ENCODE measurements at places on chromosomes 1 and 21. TPM values are rescaled to one million over a fixed set of nuclear protein-coding genes. Genes with fewer than 3 reads are reported as not detected.

Gene AZIN2
- 2.8 TPM for total RNA-seq

GRCh38 chr1:58738876-58739275, 39.0 kb upstream of the MYSM1 start:
- DNase-seq: no peak

Gene MTARC2
- total RNA-seq: 16.9 TPM

GRCh38 chr1:76576876-76577524, 290.3 kb upstream of the ST6GALNAC5 start:
- DNase-seq: no peak

DNA sequence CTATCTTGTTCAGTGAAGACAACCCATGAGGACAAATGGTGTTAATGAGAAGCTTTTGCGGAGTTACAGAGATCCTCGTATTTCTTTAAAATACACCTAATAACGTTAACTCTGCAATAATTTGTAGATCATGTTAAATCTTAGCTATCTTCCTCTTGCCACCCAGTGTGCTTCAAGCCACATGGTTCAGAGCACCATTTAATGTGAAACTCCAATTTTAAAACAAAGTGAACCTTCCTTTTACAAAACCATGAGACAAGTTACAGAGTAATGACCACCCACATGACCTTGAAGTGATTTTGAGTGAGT, 1.7 kb upstream of the KCNE2 start:
- no peak for DNase-seq

DNA sequence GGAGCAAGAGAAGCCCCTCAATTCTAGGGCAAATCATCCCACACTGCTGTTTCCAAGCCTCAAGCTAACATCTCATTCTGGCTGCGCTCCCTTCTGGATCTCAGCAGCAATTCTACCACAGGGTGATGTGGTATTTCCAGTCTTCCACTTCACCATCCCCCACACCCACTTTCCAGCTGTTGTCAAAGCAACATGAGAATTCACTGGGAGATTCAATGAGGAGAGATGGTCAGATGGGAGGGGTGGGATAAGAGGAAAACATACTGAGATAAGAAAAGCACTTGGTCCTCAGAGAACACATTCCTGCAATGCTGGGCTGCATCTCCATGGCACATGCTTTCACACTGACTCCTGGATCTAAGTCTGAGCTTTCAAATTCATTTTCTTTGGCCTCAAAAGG, 47.3 kb upstream of the LRRC52 start:
- no peak for DNase-seq

Gene ANGPTL1
- 18.9 TPM for total RNA-seq

DNA sequence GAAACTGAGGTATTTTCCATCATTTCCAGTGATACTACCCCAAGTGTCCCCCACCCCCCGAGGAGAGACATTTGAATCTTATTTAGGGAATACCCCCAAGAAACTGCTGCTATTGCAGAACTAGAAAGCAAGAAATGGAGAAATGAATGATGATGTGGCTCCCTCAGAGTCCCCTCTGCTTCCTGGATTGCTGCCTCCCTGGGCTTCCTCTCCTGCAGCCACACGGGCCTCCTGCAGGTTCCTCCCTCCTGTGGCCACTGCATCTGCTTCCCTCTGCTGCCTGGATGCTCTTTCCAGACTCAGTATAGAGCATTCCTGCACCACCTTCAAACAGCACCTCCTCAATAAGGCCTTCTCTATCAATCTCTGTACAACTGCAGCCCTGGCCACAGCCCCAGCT, 69.3 kb downstream of the SLC25A24 start:
- no peak for DNase-seq

Gene PRKAA2
- 5.5 TPM for total RNA-seq

DNA sequence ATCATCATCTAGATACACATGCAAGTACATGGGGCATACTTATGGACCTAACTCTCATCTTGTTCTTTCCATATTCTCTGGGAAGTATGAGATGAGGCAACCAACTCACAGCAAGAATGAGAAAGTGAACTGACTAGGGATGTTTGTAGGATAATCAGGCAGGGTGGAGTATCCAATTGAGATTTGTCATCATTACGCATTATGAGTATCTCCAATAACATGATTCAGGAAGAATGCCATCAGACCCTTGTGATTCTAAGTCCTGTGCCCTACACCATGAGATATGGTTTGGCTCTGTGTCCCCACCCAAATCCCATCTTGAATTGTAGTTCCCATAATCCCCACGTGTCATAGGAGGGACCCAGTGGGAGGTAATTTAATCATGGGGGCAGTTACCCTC, 154.0 kb downstream of the SLC30A10 start:
- no peak for DNase-seq

- DNase-seq: no peak
Observed at GRCh38 chr1:15522551-15522950, 1.5 kb downstream of the CASP9 start.

Gene TSPAN2
- 4.2 TPM for total RNA-seq

DNA sequence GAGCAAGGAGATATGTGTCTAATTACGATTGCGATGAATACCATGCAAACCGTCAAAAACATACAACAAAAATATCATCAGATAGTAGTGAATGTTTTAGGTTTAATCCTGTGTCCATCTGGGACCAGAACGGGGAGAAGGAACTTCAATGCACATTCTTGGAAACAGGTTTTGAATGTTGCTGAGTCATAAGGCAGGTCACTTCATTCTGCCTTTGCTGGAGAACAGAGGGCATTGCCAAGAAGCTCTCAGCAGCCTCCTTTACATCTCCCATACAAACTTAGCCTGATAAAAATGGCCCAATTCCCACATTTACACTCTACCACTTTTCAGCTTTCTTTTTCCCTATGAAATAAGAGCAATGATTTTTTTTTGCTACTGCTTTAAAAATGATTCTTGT, 78.0 kb upstream of the KCNJ6 start:
- DNase-seq: no peak

DNA sequence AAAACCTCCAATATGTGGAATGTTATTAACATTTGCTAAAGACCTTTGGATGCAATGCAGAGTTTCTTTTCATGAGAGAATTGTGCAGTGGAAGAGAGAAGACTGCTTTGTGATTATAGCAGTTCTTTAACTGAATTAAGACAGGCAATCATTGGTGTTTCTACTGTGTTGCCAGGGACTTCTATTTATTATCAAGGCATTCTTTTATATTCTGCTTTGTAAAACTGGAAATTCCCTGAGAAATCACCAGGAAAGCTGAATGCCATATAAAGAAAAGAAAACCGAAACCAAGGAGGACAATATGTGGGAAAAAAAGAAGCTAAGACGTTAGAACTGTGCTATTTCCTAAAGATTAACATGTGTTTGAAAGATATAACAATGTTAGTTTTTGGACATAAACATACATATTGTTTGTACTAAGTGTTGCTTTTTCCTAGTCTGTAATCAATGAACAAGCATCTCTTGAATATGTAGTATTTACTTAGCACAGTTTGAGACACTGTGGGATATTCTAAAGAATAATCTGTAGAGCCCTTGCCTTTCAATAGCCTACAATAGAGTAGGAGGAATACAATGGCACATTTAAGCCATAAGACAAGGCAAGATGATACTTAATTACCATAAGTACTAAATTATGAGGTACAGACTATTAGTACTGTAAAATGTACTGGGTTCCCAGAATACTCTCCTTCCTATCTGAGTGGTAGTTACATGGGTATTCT, 47.1 kb downstream of the EXTL2 start:
- no peak for DNase-seq

GRCh38 chr1:59345221-59345620, 48.3 kb downstream of the FGGY start:
- DNase-seq: no peak

Gene ERRFI1
- total RNA-seq: 7.7 TPM

- no peak for DNase-seq
Observed at GRCh38 chr1:228151180-228151925, 1.6 kb downstream of the GJC2 start.

Gene LHX4
- total RNA-seq: not detected

GRCh38 chr21:33219954-33220353, 9.8 kb upstream of the IFNAR2 start:
- DNase-seq: no peak

- DNase-seq: no peak
Observed at GRCh38 chr1:174965362-174966007, 34.3 kb upstream of the CACYBP start.

GRCh38 chr1:214532070-214532469, 19.3 kb downstream of the PTPN14 start:
- no peak for DNase-seq

DNA sequence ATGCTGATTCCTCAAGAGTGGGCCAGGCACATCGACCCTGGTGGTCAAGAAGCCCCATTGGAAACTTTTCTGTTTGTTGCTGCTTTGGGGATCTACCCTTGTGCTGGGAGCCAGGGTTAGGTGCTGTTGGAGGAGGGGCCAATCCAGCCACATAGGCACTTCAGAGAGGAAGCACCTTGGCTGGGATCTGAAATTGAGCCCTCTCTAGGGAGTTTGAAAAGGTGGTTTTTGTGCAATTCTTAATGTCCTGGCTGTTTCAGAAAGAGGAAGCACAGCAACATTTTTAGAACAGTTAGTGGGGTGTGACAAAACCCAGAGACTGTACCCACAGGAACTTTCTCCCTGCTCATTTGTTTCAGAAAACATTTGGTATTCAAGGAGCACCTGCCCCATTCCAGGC, 17.2 kb upstream of the BEND5 start:
- peak; percentile 79 for DNase-seq

Gene ADGRL4
- total RNA-seq: 52.3 TPM

DNA sequence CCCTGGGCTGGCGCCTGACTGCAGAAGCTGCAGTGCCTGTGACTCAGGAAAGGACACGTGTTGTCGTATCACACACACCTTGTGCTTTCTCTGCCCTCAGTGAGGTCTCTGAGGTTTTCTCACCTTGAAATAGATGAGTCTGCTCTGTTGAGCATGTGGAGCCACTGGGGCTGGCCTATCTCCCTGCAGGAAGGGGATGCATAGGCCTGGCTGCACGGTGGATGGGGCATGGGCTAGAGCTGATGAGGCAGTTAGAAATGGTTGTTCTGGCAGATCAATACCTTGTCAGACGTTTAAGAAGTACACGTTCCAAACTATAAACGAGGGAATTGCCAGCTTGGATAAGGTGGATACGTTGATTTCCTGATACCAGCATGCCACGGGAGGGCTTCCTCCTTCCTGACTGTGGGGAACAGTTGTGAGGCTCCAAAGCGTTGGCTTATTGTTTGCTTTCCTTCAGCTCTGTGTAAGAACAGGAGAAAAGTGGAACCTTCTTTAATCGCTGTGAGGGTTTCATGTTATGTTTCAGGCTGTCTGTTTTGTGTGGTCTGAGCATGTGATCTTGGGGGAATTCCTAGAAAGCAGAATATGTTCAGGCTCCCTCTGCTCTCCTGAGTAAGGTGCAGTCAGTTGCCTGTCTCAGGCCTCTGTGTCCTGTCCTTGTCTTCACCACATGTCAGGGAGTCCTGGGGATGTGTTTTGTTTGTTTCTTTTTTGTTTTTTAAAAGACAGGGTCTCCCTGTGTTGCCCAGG, 44.8 kb downstream of the PCNT start:
- DNase-seq: no peak

Gene GJB3
- not detected for total RNA-seq

- DNase-seq: no peak
Observed at GRCh38 chr1:41502912-41503311, 18.4 kb upstream of the EDN2 start.

DNA sequence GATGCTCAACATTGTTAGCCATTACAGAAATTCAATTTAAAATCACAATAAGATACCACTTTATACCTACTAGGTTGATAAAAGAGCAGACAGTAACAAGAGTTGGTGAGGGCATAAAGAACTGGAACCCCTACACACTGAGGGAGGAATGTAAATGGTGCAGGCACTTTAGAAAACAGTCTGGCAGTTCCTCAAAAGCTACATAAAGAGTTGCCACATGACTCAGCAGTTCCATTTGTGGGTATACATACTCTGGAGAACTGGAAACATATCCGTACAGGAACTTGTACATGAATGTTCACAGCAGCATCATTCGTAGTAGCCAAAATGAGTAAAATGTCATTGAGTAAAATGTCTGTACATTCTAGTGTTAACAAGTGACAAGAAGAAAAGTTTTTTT, 17.0 kb downstream of the NSL1 start:
- no peak for DNase-seq

- DNase-seq: no peak
Observed at GRCh38 chr1:111669268-111669667, 49.7 kb downstream of the RAP1A start.

GRCh38 chr1:90402893-90403849, 313.9 kb downstream of the BARHL2 start:
- no peak for DNase-seq

Gene BACE2
- total RNA-seq: 54.7 TPM
